ENCODE measurements at places on chromosomes 16 and 17. TPM values are rescaled to one million over a fixed set of nuclear protein-coding genes. Genes with fewer than 3 reads are reported as not detected.

GRCh38 chr17:27558842-27559505, 72.0 kb upstream of the LGALS9 start:
- no peak for DNase-seq

DNA sequence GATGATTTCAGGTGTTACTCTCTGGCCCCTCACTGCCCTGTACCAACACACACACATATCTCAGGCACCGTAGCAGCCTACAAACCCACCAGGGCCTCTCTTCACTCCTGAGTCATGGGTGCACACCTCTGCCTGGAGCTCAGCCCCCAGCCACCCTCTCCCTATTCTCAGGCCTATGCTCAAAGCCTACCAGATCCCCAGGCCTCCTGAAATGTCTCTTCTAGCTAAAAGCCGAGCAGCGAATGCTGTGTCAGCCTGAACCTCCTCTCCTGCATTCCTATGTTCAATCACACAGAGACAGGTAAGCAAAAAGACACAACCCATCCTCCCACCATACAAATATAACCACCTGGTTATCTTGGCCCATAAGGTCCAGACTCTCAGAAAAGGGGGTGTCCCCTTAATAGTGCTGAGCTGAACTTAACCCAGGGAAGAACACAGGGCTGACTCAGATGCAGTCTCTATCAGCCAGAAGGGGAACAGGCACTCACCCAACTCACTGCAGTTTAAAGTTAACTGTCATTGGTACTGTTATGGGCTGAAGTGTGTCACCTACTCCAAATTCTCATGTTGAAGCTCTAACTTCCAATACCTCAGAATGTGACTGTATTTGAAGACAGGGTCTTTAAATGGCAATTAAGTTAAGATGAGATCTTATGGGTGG, 62.0 kb upstream of the TEKT3 start:
- no peak for DNase-seq

The FBXL16 gene
- 6.3 TPM for total RNA-seq

The ZNF213 gene
- 12.4 TPM for total RNA-seq

DNA sequence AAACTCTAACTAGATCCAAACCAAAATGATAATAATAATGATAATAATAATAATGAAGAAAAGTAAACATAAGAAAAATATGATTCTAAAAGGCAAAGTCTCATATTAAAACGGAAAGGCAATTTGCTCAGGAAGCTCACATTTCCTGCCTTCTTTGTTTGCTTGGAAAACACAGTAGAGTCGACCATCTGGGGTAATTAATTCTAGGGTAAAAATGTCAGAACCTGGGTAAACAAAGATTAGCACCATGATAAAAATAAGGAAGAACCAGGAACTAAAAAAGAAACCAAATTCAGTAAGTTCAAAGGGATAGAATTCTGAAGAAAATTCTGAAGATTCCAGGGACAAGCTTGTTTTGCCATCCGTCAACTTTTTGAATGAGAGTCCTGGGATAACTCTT, 16.2 kb downstream of the KRABD2 start:
- no peak for DNase-seq

- no peak for DNase-seq
Observed at GRCh38 chr16:63744077-63744874, 1377.6 kb downstream of the CDH11 start.

GRCh38 chr16:1785846-1786170, 3.0 kb downstream of the NUBP2 start:
- DNase-seq = no peak

The C16orf54 gene
- total RNA-seq = 21.3 TPM

GRCh38 chr16:89406277-89406888, 84.0 kb downstream of the ANKRD11 start:
- no peak for DNase-seq

- no peak for DNase-seq
Observed at GRCh38 chr16:88787579-88788314, 2.7 kb upstream of the PIEZO1 start.

The NTN1 gene
- 0.34 TPM for total RNA-seq

GRCh38 chr17:2929881-2930533, 133.4 kb downstream of the OR1D5 start:
- no peak for DNase-seq

DNA sequence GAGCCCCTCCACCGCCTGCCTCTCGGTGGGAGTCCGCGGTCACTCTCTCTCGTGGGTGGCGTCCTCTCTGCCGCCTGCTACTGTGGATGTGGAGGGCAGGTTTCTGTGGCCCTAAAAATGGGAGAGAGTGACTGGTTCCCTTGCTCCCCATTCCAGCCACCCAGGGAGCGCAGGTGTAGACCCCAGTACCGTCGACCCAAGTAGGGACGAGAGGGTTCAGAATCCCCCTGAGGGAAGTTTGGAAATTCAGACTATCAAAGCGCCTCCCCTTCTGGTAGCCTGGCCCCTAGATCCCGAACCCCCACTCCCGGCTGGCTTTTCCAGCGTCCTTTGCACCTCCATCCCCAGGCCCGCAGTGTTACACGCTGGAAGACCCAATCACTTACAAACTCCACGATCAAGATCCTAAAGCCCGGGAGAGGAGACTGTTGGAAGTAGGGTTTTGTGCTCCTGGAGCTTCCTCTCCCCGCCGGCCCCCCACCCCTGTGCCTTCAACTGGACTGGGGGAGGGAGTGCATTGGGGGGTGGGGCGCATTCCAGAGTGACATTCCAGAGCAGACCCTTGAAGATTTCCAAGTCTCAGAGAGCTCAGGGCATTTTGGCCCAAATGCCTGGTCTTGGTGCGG, 991 bp downstream of the GPRC5C start:
- DNase-seq = no peak

The LRRC45 gene
- 37.6 TPM for total RNA-seq

DNA sequence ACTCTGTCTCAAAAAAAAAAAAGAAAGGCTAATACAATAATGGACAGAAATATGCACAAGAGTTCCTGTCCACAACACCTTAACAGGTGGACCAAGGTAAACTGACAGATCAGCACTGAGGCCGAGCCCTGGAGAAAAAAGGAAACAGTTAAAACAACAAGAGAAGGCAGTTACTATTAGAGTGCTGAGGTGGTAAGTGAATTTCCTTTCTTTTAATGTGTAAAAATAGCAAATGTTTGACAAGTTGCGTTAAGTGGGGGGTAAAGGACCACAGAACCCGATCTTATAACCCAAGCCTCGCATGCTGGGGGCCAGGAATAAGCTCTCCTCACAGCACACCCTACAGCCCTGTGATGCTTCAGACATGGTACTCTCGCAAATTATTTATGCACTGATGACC, 24.8 kb downstream of the TXNDC11 start:
- DNase-seq = no peak

GRCh38 chr16:53111078-53111791, 56.4 kb downstream of the CHD9 start:
- no peak for DNase-seq

DNA sequence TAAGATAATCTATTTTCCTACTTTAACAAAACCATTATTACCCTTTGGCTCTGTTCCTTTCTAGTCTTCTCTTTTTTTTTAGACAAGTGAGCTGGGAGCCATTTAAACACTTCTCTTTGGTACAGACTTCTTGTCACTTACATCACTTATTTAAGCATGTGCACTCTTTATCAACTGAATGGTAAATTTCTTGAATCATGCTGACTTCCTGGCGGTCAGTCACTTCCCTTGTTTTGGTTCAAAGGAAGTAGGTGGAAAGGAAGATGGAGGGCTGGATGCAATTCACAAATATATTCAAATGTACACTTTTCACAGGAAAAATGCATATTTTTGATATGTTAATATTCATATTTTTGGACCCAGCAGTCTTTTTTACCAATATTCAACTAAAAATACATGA, 97.1 kb downstream of the ITFG1 start:
- DNase-seq = no peak

GRCh38 chr17:70857351-70857750, 688.0 kb downstream of the KCNJ2 start:
- DNase-seq = no peak

All from activated T-helper 1 cell treated with anti-CD3 and anti-CD28 coated beads, Interleukin-12 subunit alpha, Interleukin-12 subunit beta, Interleukin-2, Interleukin-4 antibody, amounts not matched to agents 30 ng/mL and 10 ng/mL and 1 ng/mL, durations not matched to agents 14 hours and 24 hours and 36 hours (primary cell).